ENCODE measurements at places on chromosomes 11 and 22. TPM values are rescaled to one million over a fixed set of nuclear protein-coding genes. Genes with fewer than 3 reads are reported as not detected.

The GRAP2 gene
- total RNA-seq = not detected

- no peak for DNase-seq
Observed at GRCh38 chr11:124745835-124746620, 6.0 kb downstream of the VSIG2 start.

GRCh38 chr11:43853781-43854180, 26.9 kb upstream of the ALKBH3 start:
- no peak for DNase-seq

The PPP2R5B gene
- 23.1 TPM for total RNA-seq

DNA sequence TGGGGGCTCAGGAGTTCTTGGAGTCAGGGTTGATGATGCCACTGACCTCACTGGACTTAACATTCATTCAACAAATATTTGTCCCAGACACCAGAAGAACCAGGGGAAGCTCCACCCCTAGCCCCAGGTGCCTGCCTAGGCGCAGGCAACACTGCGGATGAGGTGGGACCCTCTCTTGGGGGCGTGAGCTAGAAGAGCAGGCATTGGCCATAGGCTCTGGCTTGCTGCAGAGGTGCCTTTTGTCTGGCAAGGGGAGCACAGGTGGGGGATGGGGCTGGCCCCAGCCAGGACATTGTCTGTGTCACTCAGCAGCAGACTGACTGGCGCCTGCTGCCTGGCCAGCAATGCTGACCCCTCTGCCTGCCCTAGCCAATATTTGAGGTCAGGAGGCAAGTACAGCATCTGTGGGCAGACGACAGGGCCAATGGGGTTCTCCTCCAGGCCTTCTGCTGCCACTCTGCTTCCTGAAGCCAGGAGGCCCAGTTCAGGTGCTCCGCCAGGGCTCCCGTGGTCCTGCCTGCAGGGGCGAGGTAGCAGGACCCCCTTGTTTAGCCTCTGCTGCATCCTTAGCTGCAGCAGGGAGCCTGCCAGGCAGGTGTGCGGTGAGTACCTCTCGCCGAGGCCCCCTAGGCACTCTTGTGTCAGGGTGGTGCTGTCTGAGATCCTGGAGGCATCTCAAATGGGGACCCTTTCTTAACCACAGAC, 4.0 kb downstream of the LINC01488 start:
- DNase-seq = no peak

DNA sequence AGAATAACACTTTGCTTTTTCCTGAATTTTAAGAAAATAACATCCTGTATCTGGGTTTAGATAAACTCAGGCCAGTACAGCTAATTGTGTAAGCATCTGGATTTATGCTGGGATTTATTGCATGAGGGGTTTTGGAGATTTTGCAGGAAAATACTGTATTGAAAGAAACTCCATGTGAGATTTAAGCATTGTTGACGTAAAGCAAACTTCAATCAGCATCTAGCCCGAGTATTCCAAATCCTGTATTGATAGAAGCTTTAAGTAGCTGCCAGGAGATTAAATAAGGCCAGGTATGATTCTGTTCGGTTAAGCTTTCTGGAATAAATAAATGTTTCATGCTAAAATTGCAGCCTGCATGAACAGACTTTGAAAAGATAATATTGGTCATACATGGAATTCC, 36.3 kb upstream of the LYVE1 start:
- DNase-seq = no peak

The PDE2A gene
- total RNA-seq = 13.4 TPM

The EHD1 gene
- total RNA-seq = 46.2 TPM

GRCh38 chr11:119476038-119476437, 53.1 kb upstream of the THY1 start:
- DNase-seq = no peak

GRCh38 chr22:19940536-19941364, 822 bp upstream of the COMT start:
- DNase-seq = no peak

The MTA2 gene
- 30.8 TPM for total RNA-seq

The GAL3ST3 gene
- 0.12 TPM for total RNA-seq

DNA sequence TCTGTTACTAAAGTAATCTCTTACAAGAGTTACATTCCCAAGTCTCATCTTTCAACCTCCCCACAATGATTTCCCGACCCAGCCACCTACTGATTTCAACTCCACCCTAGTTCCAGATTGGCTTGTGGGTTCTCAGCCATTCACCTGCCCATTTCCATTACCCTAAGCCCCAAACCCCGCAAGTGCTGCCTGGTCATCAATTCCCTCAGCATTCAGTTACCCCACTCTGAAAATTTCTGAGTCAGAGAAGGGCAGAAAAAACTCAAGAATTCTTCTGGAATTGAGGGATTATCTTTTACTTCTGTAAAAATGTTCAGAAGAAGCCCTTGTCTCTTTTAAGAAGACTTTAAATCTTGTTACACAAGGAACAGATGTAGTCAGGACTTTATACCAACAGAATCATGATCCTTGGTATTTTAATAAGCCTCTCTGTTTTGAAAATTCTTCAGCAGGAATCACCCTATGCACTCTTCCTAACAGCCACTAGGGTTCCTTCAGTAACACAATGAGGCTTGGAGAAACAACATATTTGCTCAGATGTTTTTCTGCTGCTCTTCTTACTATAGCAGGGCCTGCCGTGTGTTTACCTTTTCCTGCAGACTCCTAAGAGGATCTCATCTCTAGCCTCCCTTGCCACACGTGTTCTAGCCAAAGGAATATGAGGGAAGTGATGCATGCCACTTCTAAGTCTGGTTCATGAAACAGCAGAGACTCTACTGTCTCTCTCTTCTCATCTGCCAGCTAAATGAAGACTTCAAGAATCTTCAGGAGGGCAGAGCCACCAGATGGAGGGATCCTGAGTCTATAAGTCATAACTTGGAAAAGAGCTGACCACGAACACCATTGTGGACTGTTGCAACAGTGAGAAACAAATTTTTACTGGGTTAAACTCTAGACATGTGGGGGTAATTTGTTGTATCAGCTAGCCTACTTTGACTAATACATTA, 29.3 kb upstream of the PAMR1 start:
- no peak for DNase-seq

DNA sequence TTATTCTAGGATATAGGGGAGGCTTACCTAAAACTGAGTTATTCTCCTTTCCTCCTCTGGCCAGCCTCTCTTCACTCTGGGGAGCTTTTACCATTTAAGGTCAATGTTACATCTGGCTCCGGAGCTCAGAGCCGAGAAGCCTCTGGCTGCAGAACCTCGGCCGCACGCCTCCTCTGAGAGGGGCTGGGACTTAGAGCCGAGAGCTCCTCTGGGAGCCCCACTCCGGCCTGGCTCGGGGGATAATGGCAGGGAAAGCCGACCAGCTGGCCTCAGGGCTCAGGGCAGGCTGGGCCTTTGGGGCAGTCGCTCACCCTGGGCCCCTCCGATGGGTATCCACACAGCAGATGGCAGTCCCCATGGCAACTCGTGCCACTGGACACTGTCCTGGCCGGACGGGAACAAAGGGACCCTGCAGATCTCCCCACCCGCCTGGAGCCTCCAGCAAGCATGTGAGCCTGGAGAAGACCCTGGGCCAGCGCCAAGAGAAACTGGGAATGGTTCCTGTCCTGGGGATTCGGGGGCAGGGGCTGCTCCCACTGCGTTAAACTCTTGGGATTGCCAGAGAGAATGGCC, at the start of gene IRAG1:
IRAG1 (minus strand) TSS at position 247 of the 573 bp plus-strand sequence; CDS start at position 94, 153 bp downstream.
- peak; percentile 23 for DNase-seq

The SMIM35 gene
- not detected for total RNA-seq

The TRIM48 gene
- not detected for total RNA-seq

DNA sequence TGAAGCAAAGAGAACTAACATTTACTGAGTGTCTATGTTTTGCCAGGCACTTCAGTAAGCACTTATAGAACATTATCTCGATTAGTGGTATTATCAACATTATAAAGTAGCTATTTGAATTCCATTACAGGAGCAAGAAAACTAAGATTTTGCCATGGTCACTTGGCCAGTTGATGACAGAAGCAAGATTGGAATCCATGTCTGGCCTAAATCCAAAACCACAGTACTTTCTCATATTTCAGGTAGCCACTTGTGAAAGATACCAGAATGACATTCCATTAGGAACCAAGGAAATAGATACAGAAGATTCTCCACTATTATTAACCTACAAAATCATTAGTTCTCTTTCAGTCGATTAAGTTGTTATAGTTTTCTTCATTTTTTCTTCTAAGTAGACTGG, 691.0 kb upstream of the API5 start:
- no peak for DNase-seq

GRCh38 chr11:27604416-27604815, 95.8 kb downstream of the BDNF start:
- no peak for DNase-seq

The APOA1 gene
- 35.8 TPM for total RNA-seq

The TSPAN32 gene
- total RNA-seq = not detected

The TMPRSS13 gene
- total RNA-seq = not detected

GRCh38 chr11:131656179-131656838, 285.9 kb downstream of the NTM start:
- DNase-seq = no peak

The ELFN2 gene
- not detected for total RNA-seq

GRCh38 chr11:76385903-76386302, 4.8 kb downstream of the GVQW3 start:
- no peak for DNase-seq

- peak; percentile 66 for DNase-seq
Observed at GRCh38 chr11:111735262-111736116, 30.7 kb downstream of the PPP2R1B start.

- no peak for DNase-seq
Observed at GRCh38 chr11:14748090-14748489, 104.5 kb downstream of the PDE3B start.

GRCh38 chr11:94417386-94417987, 16.3 kb upstream of the GPR83 start:
- no peak for DNase-seq

The OTOG gene
- not detected for total RNA-seq

DNA sequence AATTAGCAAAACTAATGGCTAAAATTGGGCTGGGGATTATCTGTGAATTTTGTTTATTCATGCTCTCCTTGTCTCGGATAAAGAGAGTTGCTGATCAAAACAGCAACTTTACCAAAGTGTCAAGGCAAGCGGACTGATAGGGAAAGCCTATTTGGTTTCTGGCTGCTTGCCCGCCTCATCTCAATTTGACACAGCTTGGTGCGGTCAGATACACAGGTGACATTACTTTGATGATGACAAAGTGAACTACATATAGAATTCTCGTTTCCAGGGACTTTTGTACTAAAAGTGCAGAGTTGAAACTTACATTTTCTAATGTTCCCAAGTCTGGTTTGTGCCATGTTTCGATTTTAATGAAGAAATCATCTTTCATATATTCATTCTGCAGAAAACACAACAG, 22.8 kb downstream of the PITPNB start:
- no peak for DNase-seq

- no peak for DNase-seq
Observed at GRCh38 chr11:119638851-119639250, 90.1 kb downstream of the NECTIN1 start.

- DNase-seq = no peak
Observed at GRCh38 chr11:14345668-14346067, 13.3 kb downstream of the RRAS2 start.

DNA sequence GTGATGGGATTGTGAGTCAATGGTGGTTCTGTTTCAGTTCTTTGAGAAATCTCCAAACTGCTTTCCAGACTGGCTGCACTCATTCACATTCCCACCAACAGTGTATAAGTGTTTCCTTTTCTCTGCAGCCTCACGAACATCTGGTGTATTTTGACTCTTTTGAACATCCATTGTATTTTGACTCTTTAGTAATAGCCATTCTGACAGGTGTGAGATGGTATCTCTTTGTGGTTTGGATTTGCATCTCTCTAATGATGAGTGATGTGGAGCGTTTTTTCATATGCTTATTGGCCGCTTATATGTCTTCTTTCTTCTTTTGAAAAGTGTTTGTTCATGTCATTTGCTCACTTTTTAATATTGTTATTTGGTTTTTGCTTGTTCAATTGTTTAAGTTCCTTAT, 19.4 kb downstream of the NELL1 start:
- no peak for DNase-seq

The NRGN gene
- total RNA-seq = not detected

The MUC2 gene
- total RNA-seq = not detected

The SEPTIN3 gene
- total RNA-seq = not detected

- DNase-seq = no peak
Observed at GRCh38 chr11:61972672-61973475, 5.4 kb upstream of the FTH1 start.

- peak; percentile 17 for DNase-seq
Observed at GRCh38 chr22:36493690-36494110, 12.3 kb upstream of the TXN2 start.
